NCI-H1694 (cell line): ENCODE measurements at places on chromosomes 12 and 14.

DNA sequence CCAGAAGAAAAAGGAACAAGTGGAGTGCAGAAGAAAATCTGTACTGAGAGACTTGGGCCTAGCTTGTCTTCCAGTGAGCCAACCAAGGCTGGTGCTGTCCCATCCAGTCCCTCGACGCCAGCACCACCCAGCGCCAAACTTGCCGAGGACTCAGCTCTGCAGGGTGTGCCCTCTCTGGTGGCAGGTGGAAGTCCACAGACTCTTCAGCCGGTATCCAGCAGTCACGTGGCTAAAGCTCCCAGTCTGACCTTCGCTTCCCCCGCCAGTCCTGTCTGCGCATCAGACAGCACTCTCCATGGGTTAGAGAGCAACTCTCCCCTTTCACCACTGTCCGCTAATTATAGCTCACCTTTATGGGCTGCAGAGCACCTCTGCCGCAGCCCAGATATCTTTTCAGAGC, 15.6 kb downstream of the CIPC start:
- no peak for DNase-seq

DNA sequence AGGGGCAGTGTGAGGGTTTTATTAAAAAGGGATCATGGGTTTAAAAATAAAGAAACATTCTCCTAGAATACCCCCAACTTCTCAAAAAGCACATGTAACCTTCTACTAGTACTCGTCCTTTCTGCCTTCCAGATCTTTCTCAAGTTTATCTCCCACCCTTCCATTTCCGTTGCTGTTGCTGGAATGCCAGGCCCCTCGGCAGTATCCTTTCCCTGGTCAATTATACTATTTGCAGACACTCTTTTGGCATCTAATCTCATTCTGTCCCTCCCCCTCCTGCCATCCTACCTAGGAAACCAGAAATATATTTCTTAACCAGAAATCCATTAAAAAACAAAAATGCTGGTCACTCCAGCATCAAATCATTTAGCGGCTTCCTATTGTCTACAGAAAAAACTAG, 198.2 kb upstream of the ATP2B1 start:
- no peak for DNase-seq

DNA sequence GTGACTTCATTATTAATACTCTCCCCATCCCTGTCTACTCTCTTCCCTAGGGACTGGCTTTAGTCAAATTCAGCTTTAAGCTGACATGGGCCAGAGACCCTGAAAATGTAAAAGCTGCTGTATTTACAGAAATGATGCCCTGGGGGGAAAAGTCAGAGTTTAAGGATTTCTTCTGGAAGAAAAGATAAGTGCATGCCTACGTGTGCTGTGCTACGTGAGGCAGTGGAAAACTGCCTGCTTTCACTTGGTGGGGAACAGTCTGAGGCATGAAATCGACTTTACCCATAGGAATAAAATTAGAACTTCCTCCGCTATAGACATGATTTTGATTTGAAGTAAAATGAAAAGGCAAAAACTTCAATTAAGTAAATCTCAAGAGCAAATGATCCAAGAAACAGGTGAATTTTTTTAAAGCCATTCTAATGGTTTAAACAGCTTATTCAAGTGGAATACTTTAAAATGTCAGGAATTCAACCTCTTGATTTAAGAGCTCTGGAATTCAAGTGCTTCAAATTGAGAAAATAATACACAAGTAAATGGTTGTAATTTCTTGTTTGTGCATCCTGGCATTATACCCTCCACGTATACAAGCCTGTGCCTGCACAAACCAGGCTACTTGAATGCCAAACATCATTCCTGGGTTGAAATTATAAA, 168.5 kb downstream of the FOXN3 start:
- DNase-seq = no peak

GRCh38 chr12:128554546-128555304, 269.0 kb downstream of the SLC15A4 start:
- DNase-seq = no peak

GRCh38 chr12:31300341-31300740, 25.6 kb downstream of the SINHCAF start:
- DNase-seq = no peak

GRCh38 chr14:30114051-30114450, 186.4 kb upstream of the PRKD1 start:
- DNase-seq = no peak

DNA sequence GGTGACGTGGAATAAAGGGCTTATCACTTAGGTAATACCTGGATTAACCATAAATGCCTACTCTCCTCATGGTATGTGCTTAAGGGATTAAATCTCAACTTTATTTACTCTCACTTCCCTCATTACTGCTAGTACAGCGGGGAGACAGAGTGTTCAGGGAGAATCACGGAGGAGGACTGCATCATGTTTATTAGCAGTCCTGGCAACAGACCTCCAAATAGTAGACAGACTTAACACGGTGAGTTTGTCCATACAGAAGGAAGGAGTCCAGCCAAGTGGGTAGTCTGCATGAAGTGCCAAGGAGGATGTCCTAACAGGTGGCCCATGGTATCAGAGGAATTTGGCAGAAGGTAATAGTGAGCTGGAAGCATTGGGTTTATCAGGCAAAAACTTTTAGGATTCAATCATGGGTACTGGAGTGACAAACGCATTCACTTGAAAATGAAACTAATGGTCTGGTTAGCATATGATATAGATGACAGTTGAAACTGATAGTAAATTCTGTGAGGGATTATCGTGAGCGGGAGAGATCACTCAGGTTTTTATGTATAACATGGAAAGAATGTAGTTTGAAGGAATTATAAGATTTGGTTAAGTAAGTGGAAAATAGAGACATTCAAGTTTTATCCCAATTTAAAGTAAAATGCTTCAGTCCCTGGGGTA, 471.8 kb downstream of the TMEM117 start:
- no peak for DNase-seq

DNA sequence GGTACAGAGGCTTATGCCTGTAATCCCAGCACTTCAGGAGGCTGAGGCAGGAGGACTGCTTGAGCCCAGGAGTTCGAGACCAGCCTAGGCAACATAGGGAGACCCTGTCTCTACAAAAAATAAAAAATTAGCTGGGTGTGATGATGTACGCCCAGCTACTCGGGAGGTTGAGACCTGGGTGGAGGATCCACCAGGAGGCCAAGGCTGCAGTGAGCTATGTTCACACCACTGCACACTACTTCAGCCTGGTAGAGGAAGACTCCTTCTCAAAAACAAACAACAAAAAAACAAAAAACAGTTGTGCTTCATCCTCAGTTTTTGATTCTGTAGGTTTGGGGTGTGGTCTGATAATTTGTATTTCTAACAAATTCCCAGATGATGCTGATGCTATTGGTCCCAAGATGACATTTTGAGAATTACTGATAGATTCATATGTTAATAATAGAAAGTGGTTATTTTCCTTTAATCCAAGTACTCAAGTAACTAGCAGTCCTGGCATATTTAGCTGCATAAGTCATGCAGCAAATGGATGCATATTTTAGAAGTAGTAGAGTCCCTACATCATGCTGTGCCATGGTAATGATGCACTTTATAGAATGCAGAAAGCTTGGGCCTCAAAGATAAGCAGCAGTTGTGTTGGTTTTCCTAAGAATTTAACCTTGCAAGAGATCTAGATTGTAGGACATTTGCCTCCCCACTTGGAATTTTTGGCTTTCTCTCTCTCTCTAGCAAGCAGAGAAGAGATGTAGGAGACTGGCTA, 76.1 kb upstream of the PAWR start:
- no peak for DNase-seq

DNA sequence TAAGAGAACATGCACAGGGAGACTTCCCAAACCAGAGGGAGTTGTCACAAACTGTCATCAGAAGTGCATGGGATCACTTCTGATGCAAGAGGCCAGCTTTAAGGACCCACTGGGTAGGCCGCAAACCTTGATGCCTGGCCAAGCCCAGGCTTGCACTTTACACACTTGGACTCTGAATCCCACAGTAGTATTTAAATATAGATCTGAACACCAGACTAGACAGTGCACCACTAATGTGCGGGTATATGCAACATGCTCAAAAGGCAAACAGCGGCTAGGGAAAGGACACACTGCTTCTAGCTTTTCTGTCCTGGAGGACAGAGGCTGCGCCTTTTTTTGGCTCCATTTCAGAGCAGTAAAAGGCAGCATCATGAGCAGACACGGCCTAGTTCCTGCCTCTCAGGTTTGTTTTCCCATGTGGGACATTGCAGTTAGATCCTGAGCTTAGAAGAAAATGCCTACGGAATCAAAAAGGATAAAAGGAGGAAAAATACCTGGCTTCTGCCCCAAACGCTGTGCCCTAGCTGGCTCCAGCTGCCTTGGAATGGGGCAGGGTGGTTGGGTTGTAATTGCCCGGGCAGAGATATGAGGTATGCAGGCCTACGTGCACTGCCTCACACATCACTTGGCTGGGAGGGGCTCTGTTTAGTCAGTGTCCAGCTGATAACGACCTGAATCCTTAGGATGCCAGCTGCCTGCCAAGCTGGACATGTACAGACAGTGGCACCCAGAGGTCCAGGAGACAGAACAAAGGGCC, 84.5 kb upstream of the EGLN3 start:
- DNase-seq = no peak

DNA sequence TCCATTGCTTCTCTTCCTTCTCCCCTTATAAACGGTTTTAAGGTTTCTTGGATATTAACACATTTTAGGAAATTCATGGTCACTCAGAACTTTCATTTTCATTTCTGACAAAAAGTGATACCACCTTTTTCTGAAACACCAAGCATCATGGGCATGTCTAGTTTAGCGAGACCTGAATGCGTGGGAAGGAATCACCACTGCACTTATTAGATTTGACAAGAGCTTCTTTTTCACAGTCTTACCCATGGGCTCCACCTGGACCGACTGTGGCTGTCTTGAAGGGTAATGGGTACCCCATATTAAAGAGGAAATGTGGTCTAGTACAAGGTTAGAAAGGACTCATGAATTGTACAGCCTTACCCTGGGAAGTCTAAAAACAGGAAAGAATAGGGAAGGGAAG, 95.4 kb downstream of the KCNK10 start:
- no peak for DNase-seq

GRCh38 chr12:48868451-48868850, 2.8 kb upstream of the RND1 start:
- no peak for DNase-seq

GRCh38 chr14:61193476-61193875, 87.7 kb downstream of the TMEM30B start:
- DNase-seq = no peak

DNA sequence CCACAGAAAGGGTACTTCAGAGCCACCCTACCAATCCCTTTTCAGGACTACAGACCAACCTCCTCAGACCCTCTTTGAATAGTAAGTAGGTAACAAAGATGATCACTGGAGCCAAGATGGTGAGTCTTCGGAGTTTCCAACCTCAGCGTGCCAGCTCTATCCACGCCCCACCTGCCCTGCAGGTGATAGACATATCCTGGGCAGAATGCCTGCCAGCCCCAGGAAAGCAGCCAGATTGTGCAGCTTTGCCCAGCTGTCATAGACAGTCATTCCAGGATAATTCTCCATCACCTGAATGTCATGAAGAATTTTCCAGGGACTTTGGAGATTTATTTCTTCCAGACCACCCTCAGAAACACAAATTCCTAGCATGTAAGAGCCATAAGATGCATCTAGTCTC, 434.4 kb downstream of the RGS6 start:
- no peak for DNase-seq

- DNase-seq = no peak
These were observed 188.2 kb downstream of the NAV3 start for GRCh38 chr12:78018939-78019338.

DNA sequence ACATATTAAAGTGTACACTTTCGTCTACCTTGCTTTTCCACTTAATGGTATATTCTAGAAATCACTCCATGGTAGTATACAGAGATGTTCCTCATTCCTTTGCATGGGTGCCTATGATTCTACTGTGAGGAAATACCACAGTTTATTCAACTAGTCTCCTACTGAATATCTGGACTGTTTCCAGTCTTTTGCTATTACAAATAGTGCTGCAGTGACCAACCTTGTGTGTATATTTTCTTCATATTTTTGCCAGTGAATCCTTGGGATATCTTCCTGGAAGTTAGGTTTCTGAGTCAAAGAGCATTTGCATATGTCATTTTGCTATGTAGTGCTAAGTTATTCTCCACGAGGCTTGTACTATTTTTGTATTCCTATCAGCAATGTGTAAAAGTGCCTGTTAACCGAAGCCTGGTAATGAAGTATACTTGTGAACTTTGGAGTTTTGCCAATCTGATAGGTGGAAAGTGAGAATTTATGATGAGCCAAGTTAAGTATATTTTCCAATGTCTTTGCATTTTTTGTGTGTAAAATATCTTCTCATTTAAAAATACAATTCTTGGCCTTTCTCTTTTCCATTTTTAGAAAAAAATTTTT, 31.3 kb upstream of the TMEM263 start:
- no peak for DNase-seq
